ENCODE measurements at places on chromosomes 2 and 18.

GRCh38 chr18:31057051-31057450 is 14.5 kb upstream of the DSC3 start:
- DNase-seq, result no peak

DNA sequence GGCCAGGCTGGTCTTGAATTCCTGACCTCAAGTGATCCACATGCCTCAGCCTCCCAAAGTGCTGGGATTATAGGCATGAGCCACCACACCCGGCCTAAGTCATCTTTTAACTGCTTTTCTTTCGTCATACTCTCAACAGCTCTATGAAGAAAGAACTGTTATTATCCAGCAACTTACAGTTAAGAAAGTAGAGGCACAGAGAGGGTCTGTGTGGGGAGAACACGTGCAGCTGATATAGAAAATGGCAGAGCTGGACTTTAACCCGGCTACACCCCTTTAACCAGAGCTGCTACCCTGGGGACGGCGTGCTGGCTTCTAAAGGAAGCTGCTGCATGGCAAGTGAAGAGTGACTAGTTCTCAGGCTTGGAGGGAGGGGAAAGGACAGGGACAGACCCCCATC is 25.5 kb downstream of the IGFBP2 start:
- DNase-seq, result no peak

- DNase-seq, result no peak
Observed at GRCh38 chr18:11147371-11147951, 1.9 kb downstream of the PIEZO2 start.

DNA sequence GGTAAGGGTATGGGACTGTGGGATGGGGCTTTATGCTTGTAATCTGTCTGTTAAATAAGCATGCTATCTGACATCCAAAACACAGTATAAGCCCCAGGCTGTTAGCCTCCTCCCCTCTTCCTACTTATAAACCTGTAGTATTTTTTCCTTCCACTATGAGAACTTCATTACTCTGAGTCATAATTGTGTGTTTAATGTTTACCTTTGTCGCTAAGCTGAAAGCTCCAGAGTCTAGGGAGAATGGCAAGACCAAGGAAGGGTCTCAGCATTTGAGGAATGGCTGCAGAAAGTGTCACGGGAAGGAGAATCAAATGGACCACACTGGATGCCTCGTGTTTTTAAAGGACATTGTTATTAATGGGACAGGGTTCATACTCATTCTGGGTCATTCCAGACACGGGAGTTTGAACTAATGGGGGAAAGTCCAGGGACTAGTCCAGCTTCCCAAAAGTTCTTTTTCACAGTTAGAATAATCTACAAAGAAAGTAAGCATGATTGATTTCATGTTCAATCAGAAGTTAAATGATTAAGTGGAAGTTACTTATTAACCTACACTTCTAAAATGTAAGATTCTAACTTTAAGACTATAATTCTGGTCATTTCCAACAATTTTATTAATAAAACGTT is 292.2 kb downstream of the AFF3 start:
- no peak for DNase-seq

- DNase-seq, result no peak
Observed at GRCh38 chr2:40095000-40095399, 315.9 kb upstream of the THUMPD2 start.

Data from NCI-H1092 treated with DMSO at 0.1 percent for 48 hours (cell line).